ENCODE measurements at places on chromosomes 1 and 21. TPM values are rescaled to one million over a fixed set of nuclear protein-coding genes. Genes with fewer than 3 reads are reported as not detected.

DNA sequence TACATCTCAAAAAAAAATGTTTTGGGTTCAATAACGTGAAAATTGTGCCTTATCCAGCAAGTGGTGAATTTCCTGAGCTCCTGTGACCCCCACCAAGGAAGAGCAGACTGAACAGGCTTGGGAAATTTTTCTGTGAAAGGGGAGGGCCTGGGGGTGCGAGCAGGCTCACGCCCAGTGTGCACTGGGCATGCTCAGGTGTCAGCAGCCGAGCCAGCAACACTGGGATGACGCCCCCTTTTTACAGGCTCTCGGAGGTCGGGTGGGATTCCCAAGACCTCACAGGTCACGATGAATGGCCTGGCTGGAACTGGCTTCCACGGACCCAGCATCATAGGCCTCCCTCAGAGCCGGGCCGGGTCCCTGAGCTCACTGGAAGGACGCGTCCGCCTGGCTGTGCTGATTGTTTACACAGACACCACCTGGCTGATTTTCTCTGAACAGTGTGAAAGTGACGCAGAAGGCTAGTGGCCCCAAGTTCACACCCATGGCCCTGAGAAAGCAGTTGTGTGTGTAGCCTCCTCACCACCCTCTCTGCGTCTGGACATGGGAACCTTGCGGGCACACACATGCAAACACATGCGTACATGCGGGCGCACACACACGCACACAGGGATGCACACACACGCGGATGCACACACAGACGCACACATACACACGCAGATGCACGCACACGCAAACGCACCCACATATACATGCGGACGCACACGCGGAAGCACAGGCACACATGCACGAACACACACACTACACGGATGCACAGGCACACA, 9.2 kb downstream of the CSTB start:
- DNase-seq, result no peak

DNA sequence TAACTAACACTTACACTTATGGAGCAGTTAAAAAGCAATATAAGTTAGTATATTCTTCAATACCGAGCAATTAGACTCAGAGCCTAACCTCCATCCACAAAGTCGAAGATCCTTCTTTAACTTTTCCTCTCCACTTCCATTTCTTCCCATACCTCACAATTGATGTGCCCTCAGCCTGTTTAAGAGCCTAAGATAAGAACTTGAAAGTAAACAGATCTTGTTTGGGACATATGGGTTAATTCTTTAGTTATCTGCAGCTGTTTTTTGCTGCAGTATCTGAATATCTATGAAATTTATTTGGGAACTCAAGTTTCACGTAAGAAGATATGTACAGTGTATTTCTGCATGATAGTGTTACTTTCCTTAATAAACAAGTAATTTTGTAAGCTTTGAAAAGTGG, 51.5 kb downstream of the MIGA1 start:
- DNase-seq, result no peak

- no peak for DNase-seq
Measured at GRCh38 chr1:107793896-107794453, 171.0 kb downstream of the VAV3 start.

SYCP1 gene
- not detected for total RNA-seq

GRCh38 chr1:201739492-201740085, 89.4 kb upstream of the IPO9 start:
- no peak for DNase-seq
